Esophagus (tissue), 2 donors: ENCODE measurements at places on chromosomes 1 and 21. TPM values are rescaled to one million over a fixed set of nuclear protein-coding genes. Genes with fewer than 3 reads are reported as not detected.

The FCRL6 gene
- polyA plus RNA-seq: 0.08 TPM

The PCP4 gene
- polyA plus RNA-seq: 42.3 TPM

The HES5 gene
- polyA plus RNA-seq: 1.5 TPM

The VPS13D gene
- polyA plus RNA-seq: 36.9 TPM

The HSD11B1 gene
- polyA plus RNA-seq: 0.24 TPM

The ZNF593OS gene
- 0.22 TPM for polyA plus RNA-seq

The HAO2 gene
- polyA plus RNA-seq: not detected
